ENCODE measurements at places on chromosomes 3 and 15.

- no peak for DNase-seq
Measured at GRCh38 chr3:71129611-71130431, 453.7 kb downstream of the FOXP1 start.

- no peak for DNase-seq
Measured at GRCh38 chr15:59349680-59350420, 22.8 kb downstream of the MYO1E start.

DNA sequence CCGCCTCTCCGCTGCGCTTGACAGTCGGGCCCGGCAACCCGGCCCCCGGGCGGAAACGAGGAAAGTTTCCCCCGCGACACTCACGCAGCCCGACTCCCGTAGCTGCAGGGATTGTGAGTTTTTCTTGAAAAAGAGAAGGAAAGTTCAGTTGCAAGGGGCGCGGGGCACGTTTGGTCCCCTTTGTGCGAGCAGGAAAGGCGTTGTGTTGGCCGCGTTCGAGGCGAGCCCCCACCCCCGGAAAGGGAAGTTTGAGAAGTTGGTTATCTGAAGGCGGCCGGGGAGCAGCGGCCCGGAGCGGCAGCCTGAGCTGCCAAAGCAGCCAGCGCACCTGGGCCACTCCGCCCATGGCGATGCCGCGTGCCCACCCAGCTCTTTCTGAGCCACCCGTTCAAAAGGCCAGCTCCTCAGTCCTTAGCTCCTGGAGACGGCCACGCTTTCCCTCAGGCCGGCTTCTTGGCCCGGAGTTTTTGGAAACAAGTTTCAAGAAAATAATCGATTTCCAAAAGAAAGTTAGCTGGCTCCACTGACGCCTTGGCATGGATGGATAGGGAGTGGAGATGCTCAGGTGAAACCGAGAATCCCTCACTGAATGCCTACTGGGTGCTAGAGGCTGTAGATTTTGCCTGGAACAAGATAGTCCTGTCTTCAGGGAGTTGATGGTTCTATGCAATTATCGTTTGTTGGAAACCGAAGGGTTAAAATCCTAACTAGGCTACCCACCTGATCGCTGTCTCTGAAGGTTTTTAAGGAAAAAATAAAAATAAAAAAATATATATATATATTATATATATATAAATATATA, 832 bp downstream of the TGFBR2 start:
- DNase-seq, result no peak

- DNase-seq, result no peak
Measured at GRCh38 chr15:48976444-48977088, 12.8 kb upstream of the SHC4 start.

GRCh38 chr3:11392860-11393114, 120.6 kb downstream of the ATG7 start:
- no peak for DNase-seq

- no peak for DNase-seq
Measured at GRCh38 chr3:61177450-61177849, 73.8 kb downstream of the FHIT start.

GRCh38 chr3:172613845-172614244, 90.6 kb upstream of the TNFSF10 start:
- no peak for DNase-seq

GRCh38 chr3:48543271-48543866, 13.2 kb downstream of the PFKFB4 start:
- no peak for DNase-seq

DNA sequence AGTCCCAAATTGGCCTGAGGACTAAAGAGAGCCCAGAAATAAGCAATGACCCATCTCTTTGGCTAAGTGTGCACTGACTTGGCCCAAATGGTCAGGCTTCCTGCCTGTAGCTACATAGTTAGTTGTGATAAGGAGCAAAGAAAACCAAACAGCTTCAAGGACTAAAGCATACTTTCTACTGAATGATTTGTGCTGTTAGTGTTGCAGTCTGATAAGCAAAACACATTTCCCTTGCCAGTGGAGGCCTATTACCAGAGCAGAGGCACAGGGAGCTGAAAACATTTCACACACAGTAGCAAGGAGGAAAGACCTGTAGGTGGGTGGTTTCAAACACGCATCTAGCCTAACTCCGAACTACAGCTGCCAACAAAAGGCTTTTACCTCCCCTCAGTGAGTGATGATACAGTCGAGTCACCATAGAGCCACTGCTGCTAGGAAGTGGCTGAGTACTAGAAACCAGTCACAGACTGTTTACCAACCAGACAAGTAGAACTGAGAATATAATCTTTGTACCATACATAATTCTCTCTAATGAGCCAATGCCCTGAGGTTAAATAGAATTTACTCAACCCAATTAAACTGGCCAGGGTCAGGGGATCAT, 222.3 kb upstream of the THBS1 start:
- no peak for DNase-seq

GRCh38 chr3:62824965-62825592, 50.1 kb downstream of the CADPS start:
- no peak for DNase-seq

DNA sequence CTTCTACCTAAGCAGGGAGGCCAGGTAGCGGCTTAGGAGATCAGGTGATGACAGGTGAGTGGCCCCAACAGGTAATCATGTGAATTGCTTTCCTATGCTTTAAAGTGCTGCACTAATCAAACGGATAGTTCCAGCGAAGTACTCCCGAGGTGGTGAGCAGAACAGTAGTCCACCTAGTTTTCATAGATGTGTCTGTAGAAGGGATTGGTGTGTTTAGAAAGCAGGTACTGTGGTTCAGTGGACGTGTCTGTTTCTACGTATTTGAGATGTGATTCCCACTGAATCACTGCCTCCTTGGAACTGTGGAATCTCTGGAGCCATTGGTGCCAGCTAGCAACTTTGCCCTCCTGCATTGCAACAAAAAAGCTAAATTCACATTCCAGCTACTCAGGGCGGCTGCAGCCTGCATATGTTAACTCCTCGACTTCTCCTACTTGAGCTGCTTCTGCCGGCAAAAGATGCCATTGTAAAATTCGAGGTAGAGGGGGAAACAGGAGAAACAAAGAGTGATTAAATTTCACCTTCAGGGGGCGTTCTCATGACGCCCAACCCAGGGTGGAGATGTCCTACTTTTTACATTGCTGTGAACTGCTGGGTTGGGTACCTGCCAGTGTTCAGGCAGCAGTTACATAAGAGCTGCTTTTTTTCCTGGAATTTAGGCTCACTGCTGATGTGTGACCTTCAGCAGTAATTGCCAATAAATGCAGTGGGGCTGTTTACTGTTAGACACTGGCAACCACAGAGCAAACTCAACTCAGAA, 227.3 kb downstream of the ITPR1 start:
- DNase-seq, result no peak

DNA sequence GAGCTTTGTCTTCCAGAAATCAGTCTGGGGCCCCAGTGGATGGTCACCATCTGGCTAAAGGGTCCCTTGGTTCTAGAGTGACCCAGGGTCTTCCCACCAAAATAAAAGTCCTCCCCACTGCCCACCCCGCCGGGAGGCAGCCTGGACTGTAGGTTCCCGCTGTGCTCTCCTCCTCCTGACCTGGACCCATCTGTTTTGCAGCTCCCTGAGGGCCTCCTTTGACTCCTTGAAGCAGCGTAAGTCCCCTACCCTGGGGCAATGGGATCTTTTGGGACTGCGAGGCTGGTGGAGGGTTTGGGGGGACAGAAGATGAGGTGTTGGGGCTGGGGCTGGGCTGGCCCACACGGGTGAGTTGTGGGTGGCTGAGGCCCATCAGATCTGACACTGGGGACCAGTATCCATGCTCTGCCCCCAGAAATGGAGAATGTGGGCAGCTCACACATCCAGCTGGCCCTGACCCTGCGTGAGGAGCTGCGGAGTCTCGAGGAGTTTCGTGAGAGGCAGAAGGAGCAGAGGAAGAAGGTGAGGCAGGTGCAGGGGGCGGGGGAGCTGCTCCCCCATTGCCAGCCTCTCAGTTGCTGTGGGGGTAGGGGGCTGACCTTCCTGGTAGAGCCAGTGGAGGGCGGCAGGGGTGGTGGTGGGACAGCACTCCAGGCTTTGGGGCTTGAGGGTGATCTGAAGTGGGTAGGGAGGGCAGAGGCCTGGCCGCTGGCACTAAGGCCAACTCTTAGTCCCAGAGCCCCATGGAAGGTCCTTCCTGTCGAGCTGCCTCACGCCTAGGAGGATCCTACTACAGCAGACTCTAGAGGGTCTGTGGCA, 30.4 kb downstream of the PSTPIP1 start:
- DNase-seq, result no peak

DNA sequence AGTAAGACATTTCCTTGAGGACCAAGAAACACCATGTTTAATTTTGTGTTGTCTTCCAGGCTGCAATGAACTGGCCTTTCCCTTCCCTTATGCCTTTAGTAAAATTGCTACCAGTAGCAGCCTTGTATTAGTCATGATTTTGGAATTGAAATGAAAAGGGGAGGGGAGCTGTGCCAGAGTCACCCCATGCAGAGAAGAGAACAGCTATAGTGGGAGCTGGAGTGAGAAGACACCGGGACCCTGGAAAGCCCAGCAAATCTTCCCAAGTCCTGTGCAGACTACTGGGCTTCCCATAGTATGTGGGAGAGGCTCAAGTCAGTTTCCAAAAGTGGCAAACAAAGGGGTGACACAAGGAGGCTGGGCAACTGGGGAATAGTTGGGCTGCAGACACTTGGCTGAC, 178.5 kb downstream of the NR1D2 start:
- DNase-seq, result no peak

- DNase-seq, result no peak
Measured at GRCh38 chr3:155863072-155863784, 7.2 kb upstream of the GMPS start.

GRCh38 chr3:51698209-51698608, 8.7 kb upstream of the GRM2 start:
- no peak for DNase-seq

- DNase-seq, result no peak
Measured at GRCh38 chr3:138124706-138125355, 7.4 kb downstream of the A4GNT start.

GRCh38 chr3:12954891-12955650, 113.7 kb upstream of the RPL32 start:
- peak; percentile 91 for DNase-seq

GRCh38 chr3:112092496-112093179, 6.4 kb downstream of the C3orf52 start:
- DNase-seq, result no peak

DNA sequence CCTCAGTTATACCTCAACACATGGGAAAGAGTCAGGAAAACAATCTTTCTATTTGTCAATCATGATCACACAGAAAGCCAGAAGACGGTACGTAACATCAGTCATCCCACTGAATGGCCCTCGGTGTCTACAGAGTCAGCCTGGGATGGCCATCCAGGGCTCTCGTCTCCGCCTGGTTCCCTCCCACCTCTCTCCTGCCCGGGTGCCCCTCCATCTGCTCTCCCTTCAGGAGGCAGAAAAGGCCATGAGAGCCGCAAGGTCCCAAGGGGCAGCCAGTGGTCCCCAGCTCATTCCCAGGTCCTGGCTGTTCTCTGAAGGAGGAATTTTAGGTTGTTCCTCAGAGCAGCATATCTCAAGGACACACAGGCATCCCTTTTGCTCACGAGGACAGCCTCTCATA, 4.4 kb upstream of the LRRC15 start:
- no peak for DNase-seq

DNA sequence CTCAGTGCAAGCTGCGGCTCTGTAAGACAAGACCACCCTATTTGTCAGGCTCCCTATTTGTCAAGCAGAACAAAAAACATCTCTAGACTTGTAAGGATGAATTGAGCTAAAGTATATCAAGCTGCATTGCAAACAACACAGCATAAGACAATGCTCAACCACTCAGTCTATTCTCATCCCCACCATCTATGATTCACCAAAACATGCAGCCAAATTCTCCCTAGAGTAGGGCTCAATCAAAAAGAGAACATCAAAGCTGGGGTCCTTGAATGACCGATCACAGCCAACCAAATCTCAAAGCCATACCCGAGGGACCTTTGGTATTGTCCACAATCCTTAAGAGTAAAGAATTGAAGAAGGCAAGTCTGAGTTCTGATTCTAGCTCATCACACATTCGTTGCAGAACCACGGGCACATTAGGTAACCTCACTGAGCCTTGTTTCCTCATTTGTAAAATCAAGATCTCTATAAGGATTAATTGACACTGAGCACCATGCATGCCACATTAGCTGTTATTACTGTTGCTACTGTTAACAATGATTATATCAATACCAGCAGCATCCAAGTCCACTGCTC, 31.2 kb downstream of the RFTN1 start:
- no peak for DNase-seq

DNA sequence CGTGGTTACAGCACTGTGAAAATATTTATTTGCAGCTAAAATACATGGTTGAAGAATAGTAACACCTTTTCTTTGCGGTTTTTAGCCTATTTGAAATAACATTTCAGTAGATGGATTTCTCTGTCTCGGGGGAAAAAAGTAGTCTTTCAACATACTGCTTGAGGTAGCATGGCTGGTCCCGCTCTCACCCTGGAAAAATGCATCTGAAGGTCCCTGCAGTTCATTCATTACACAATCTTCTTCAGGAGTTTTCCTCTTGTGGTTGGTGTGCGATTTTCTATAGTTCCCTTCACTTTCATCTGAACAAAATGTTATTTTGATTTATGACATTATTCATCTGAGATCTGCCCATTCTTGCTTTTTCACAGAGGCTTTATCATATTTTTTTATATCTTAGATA, 75.9 kb downstream of the STRIT1 start:
- no peak for DNase-seq

GRCh38 chr3:172530101-172530561, 6.9 kb upstream of the TNFSF10 start:
- no peak for DNase-seq

- DNase-seq, result no peak
Measured at GRCh38 chr3:125262161-125262560, 49.6 kb upstream of the SLC12A8 start.

GRCh38 chr3:129936757-129937156, 37.8 kb upstream of the TRH start:
- no peak for DNase-seq

- no peak for DNase-seq
Measured at GRCh38 chr3:197700095-197700494, 36.6 kb downstream of the RUBCN start.

DNA sequence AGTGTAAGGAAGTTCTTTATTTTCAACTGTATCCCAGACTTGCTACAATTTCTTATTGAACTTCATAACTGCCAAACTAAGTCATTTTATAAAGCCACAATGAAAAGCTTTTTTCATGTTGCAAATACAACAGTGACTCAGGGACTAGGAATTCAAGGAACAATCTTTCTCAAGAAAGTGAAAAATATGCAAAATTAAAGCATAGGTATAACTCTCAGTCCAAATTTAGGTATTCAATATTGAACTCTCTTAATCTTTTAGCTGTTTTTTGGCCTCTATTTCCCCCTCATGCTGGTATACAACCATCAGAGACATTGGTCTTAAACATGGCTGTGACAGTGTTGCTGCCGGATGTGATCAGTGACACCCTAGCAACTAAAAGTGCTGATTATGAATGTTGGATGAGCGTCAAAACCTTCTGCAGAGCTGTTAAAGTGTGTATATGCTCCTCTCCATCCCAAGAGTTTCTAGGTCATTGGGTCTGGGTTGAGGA, 476.9 kb downstream of the ZNF385D start:
- no peak for DNase-seq

Measured in NCI-H1092 (cell line).